ENCODE measurements at places on chromosomes 5 and 9.

GRCh38 chr9:16192403-16193017, 639.7 kb downstream of the CCDC171 start:
- no peak for DNase-seq

DNA sequence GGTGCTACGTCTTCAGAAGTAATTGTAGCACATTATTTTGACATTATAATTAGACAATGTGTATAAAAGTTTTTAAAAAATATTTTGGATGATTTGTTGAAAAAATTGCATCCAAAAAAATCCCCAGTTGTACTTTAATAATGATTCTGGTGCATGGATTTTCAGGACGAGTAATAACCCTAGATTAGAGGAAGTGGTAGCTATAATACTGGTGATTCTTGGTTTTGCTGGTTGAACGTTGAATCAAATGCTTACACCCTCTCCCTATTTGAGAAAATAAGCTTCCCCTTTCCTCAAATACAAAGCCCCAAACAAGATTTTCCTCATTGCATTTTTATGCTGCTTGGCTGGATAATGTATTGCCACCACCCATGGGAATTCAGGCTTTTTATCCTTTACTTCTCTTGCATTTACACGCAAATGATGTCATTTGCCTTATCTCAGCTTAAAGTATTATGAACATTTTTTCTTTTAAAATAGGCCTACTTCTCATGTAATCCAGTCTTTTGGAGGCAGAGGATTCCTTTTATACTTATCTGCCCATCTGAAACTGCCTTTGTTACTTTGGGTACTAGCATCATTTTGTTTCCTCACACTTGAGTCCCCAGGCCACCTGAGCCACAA, 86.3 kb downstream of the UBE2R2 start:
- no peak for DNase-seq

- DNase-seq, result no peak
Measured at GRCh38 chr9:84652496-84653120, 16.9 kb upstream of the NTRK2 start.

GRCh38 chr9:88387036-88387551, 1.1 kb upstream of the SPIN1 start:
- no peak for DNase-seq

DNA sequence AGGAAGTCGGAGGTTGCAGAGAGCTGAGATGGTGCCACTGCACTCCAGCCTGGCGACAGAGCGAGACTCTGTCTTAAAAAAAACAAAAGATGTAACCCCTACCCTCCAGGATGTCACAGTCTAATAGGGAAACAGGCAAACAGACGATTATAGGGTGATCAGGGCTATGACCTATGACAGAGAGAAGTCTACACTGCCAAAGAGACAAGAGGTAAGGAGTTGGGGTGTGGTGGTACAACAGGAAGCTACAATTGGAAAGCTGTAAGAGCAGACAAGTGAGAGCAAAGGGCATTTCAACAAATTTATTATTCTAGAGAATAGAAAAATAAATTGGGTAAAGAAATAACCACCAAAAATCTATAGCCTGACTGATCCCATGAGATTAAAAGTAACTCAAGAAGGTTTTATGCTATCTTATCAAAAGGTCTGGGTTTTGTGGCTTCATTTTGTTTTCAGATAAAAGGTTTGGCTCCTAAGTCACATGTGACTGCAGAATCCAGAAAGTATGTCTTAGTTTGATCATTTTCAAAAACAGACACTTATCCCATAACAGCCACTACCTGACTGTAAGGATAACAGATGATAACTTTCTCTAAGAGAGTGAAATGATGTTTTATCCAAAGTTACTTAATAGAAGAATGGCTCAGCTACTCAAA, 7.3 kb downstream of the CDC26 start:
- DNase-seq, result no peak

GRCh38 chr9:134725605-134725940, 84.0 kb downstream of the COL5A1 start:
- no peak for DNase-seq

- DNase-seq, result no peak
Measured at GRCh38 chr9:91886414-91887076, 63.5 kb downstream of the ROR2 start.

- DNase-seq, result no peak
Measured at GRCh38 chr5:161009817-161010216, 157.8 kb upstream of the ATP10B start.

DNA sequence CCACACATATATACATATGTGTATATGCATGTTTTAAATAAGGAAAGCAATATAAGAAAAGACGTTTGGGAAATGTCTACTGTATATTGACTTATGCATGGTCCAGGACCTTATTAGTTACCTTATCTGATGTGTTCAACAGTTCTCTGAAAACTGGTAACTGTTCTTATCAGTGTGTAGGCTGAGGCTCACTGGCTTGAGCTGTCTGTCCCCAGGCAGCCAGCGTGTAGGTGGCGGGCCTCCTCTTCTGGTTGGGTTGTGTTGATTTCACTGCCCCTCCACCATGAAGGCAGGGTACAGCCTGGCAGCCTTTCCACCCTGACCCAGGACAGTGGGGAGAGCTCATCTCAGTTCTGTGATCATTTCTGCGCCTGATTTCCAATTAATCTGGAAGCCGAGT, 38.7 kb upstream of the SEMA4D start:
- no peak for DNase-seq

GRCh38 chr5:65933295-65933694, 6.9 kb downstream of the ERBIN start:
- DNase-seq, result no peak

Measured in stimulated activated CD8-positive, alpha-beta memory T cell treated with anti-CD3 and anti-CD28 coated beads, Interleukin-15, amount 100 ng/mL, for 24 hours (primary cell).